ENCODE measurements at places on chromosomes 6 and 20.

GRCh38 chr6:20024316-20024673 is 187.1 kb downstream of the ID4 start:
- DNase-seq = no peak

DNA sequence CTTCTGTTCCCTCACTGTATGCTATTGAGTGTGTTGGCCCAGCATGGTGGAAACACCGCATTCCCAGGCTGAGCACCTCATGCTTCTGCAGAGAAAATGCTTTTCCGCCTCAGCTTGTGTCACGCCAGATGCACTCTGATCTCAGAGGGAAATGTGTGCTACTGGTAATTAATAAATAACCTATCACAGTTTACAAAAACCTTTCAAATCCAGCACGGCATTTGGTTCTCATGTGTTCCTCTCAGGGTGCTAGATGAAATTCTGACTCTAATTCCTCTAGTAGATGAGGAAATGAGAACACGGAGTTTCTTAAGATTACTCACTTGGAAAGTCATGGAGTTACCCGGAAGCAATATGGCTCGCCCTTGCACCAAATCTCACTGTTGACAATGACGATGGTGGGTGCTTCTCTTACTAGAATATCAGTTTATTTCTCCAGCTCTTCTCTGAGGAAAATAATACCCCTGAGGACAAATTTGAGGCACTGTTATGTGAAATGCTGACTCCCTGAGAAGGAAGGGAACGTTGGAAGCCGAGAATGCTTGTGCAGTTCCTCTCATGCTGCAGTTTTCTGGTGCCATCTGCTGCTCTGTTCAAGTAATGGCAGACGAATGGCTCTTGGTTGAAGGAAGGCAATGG is 116.6 kb downstream of the RNF144B start:
- no peak for DNase-seq

GRCh38 chr6:148926478-148926877 is 179.6 kb downstream of the UST start:
- no peak for DNase-seq

GRCh38 chr20:62170536-62170935 is 12.3 kb upstream of the MTG2 start:
- no peak for DNase-seq

- DNase-seq = no peak
These were observed 62.9 kb downstream of the CDH26 start for GRCh38 chr20:60021104-60021503.

DNA sequence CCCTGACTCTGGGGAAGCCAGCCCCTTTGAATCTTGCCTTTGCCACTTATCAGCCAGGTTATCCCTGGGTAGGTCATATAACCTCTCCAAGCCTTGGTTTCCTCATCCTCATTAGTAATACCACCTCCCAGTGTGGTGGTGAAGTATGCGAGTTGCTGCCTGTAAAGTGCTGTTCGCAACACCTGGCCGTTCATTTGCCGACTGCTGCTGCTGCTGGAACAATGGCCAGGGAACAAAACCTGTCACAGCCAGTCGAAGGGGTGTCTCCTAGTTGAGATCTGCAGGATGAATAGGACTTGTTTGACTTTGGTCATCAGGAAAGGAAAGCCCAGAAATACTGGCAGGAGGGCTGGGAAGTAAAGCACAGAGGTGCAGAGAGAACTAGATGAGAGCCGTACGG is 6.1 kb downstream of the MANBAL start:
- no peak for DNase-seq

GRCh38 chr6:123967905-123968304 is 164.2 kb downstream of the NKAIN2 start:
- no peak for DNase-seq

- DNase-seq = no peak
These were observed 61.0 kb downstream of the RNF182 start for GRCh38 chr6:13985663-13986325.

- no peak for DNase-seq
These were observed 282.6 kb upstream of the ID4 start for GRCh38 chr6:19554356-19555225.

DNA sequence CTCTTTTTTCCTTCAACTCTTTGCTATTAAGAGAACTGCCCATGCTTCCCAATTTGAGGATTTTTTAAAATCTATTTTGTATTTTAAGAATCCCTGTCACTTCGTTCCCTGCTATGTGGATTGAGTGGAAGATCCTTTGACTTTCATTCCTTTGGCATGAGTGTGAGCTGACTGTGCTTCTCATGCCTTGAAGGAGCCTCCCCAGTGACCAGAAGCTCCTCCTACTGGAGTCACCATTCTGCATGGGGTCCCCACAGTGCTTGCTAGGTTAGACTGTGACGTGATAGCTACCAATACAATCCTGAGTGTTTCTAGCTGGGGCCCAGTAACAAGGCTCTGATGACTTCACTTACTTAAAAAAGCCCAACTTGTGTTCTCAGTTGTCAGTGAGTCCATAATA is 104.4 kb upstream of the LAMP5 start:
- DNase-seq = no peak

DNA sequence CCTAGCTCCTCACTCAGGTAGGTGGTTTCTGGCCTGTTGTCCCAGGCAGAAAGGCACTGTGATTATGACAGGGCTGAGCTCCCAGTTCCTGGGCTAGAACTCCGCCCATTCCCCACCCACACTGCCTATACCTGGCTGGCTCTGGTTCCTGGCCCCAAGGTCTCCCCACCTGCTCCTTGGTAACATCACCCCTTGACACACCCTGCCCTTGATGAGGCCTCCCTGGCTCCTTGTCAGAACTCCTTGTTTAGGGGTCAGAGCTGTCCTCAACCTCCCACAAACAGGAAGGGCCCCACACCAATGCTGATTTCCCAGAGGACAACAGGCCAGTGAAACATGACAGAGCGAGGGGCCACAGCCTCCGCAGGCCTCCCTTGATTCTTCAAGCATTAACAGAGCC is 15.5 kb upstream of the MYMX start:
- DNase-seq = no peak

DNA sequence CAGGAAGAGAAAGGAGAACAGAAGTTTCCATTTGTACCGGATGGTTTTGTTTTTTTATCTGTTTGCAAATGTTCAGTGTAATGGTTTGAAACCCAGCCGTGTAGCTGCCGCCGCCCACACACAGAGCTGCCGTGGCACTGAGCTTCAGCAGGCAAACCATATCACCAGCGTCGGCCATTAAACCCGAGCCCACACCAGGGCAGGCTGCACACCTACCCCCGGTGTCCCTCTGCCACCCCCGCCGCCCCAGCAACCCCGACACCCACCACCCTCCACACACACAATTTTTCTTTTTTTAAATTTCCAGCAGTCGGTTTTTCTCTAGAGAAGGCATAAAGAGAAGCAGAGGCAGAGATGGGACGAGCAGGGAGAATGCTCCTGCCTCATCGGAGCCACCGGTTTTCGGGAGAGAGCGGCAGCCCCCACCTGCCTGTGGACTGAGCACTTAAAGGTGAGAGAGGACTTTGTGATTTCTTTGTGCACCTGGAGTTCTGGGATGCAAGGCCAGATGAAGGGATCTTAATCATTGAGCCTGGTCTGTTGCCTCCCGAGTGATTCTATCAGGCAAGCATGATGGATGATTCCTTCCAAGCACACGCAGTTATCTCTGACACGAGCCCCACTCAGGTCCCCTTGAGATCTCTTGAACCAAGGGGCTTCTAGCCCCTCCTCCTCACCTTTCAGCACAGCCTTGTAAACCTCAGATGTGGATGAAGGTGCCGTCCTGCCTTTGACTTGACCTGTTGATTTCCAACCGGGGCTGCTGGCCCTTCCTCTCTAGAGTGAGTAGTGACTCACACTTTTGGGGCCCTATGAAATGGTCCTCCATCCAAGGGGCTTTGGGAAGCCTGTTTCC is 17.5 kb upstream of the ZNF831 start:
- peak; percentile 80 for DNase-seq

DNA sequence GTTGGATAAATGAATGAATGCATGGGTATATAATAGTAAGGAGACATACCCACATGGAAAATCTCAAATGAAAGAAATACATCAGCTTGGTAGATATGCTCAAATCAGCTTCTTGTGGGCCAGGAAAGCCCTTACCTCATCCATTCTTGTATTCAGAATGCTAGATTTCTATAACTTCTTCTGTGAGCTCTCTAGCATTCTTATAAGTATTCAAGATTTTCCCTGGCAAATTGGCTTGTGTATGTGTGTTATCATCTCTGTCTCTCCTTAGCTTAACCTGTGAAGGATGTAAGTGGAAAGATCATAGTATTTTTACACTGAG is 100.8 kb downstream of the OR2B2 start:
- DNase-seq = no peak

DNA sequence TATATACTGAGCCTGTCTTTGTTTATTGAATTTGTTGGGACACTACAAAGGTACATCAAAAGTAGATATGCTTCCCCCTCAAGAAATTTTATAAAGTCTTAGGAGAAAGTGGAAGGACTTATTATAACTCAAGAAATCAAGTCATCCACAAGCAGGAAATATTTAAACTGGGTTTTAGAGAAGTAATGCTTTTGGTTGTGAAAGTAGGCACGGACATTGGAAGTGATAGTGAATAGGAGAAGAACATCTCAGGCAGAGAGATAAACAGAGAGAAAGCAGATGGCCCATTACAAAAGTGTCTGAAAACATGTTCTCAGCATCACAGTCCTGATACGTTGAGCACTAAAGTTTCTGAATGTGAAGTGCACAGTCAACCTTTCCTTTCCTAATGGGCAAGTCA is 415.6 kb upstream of the RNF217 start:
- no peak for DNase-seq

GRCh38 chr20:21240394-21240793 is 62.7 kb upstream of the XRN2 start:
- DNase-seq = no peak
